ENCODE measurements at places on chromosomes 2 and 18.
A peak's percentile ranks its signal among the peaks of the same experiment; 100 is the strongest.

GRCh38 chr2:238423561-238424312 is 3.0 kb upstream of the ASB1 start:
- DNase-seq = no peak

GRCh38 chr2:147663962-147664361 is 180.9 kb upstream of the ACVR2A start:
- no peak for DNase-seq

DNA sequence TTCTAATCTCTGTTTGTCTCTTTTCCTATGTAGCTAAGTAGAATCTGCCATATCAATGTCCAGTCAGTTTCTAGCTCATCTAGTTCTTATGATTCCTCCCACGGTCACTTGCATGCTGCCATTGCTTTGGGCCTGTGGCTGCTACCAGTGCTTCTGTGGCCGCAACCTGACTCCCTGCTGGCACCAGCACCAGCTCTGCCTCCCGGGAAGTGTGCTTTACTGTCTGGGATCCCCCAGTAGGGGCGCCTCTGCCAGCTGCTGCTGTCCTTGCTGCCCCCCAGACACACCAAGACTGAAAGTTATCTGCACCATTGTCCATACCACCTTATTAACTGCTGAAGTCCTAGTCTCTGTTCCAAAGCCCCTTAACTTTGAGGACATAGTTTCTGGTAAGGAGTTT is 56.3 kb downstream of the RAPGEF4 start:
- DNase-seq = no peak

- DNase-seq = no peak
Observed at GRCh38 chr18:34742891-34743341, 32.8 kb downstream of the DTNA start.

GRCh38 chr2:146229508-146230155 is 1615.2 kb upstream of the ACVR2A start:
- no peak for DNase-seq

GRCh38 chr2:203685789-203686420 is 20.5 kb upstream of the CD28 start:
- DNase-seq = no peak

DNA sequence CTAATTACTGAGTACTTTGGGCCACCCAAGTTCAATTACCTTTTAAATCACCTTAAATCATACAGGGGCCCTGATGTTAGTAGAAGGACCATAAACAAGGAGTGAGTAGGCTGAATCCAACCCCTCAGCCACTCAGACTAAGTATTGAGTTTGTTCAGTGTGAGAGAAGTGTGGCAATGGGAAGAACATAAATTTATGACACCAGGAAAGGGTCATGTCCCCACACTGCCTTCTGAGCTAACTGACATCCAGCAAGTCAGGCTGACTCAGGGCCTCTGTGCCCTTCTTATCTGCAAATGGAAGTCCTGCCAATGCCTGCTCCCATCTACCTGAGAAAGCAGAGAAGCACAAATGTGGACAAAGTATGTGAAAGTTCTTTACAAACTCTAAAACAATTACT is 12.9 kb downstream of the PLEKHM3 start:
- DNase-seq = no peak

GRCh38 chr18:24398540-24398939 is 916 bp upstream of the OSBPL1A start:
- no peak for DNase-seq

DNA sequence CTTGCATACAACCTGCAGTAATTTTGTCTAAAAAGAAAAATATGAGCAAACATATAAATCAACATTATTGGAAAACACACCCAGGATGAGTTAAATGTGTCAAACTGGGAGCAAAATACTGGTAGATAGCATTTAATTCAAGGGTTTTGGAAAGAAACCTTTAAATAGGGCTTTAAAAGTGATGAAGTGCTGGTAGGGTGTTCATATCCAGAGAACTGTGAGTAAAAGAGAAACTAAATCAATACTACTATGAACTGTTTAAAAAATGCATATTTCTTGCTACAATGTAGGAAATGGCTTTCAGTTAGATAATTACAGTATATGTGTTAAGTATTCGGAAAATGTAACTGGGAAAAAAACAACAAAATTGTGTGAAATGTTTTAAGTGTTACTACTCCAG is 117.8 kb downstream of the ATAD2B start:
- DNase-seq = no peak

DNA sequence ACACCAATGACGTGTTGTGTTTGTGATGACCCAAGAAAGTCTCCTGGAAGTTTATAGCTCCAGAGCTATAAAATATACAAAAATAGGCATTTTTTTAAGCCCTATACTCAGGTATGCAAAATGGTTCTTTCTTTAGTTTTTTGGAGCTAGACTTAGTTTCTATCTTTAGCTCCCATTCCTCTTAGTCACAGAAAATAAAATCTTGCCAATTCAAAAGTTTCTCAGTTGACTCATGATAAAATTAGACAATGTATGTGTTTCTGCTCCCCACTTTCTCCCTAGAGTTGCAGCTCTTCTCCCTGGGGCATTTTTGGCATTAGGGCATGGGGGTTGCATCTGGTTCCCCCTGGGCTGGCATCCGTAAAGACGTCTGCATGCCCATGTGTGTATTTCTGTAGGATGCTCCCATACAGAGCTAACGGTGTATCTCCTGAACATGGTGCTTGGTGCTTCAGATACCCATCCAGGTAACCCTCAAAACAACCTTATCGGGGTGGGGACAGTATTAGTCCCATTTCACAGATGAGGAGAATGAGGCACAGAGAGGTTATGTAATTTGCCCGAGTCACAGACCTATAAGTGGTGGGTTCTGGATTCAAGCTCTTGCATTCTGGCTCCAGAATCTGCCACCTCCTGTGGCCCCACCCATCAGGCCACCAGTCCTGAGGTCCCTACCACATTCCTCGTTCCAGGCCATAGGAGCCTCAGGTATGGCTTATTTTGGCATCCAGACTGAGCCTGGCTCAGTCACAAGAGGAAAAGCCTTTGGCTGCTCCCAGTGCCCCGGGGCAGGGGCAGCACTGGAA is 43.1 kb upstream of the ASAP2 start:
- DNase-seq = no peak

- no peak for DNase-seq
Observed at GRCh38 chr2:70718241-70718640, 49.8 kb downstream of the ADD2 start.

- DNase-seq = no peak
Observed at GRCh38 chr2:190582019-190582418, 47.5 kb upstream of the NEMP2 start.

GRCh38 chr18:74500372-74500771 is 4.2 kb downstream of the CNDP2 start:
- DNase-seq = no peak

DNA sequence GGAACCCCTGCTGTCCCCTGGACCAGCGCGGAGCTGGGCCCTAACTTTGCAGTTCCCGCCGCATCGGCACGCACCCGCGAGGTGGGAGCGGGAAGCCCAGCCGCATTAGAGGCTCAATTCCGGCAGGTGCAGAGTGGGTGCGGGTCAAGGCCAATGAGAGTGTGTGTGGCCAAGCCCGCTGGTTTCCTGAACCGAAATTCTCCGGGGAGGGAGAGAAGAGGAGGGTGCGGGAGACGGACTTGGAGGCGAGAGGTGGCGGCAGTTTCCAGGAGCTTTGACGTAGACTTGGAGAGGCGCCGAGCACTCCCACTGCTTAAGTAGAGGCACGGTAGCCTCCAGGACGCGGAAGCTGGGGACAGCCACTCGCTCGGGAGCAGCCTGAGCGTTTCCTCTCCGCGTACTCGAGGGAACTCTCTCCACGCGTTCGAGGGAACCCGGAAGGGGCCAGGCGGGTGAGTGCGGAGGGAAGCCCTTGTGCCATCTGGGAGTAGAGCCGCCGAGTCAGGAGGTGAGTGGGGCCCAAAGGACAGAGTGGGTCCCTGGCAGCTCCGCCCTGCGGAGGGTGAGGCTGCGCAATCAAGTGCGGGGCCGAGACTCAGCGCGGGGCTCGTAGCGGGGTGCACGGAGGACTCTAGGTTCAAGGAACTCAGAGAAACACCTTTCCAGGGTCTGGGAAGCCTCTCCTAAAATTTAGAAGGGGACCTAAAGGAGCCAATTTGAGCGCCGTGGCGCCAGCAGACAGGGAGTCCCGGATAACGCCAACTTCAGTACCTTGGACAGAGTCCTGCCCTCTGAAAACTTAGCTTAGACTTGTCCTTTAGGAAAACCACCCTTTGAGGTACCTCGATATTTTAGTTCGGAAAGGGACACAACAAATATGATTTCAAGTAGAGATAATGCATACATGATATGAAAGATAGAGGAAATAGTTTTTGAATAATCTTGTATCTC is at the start of gene FAM237A:
Gene FAM237A, plus strand, starts transcription at position 413 of the 951 bp plus-strand sequence. CDS start 1,750 bp downstream, outside the sequence.
- DNase-seq = peak; percentile 78

DNA sequence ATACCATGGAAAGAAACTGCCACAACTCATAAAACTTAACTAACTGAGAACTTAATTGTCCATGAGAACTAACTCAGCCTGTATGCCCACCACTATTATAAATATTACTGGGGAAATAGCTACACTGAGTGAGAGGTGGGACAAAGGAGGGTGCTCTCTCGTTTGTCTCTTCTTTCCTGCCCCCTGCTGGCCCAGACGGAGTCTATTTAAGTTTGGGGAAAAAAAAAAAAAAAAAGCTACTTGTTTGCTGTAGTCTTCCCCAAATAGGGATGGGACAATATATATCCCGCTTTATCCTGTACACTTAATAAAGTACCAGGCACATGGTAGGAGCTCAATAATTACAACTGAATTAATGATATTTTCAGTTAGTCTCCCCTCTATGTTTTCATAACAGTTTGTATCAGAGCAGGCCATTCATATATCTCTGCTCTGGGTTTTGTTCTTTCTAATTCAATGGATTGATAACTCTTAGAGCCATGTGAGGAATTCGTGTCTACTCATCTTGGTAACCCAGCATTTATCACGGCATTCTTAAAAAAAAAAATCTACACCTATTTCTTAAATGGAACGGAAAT is 647.6 kb upstream of the PKDCC start:
- no peak for DNase-seq

DNA sequence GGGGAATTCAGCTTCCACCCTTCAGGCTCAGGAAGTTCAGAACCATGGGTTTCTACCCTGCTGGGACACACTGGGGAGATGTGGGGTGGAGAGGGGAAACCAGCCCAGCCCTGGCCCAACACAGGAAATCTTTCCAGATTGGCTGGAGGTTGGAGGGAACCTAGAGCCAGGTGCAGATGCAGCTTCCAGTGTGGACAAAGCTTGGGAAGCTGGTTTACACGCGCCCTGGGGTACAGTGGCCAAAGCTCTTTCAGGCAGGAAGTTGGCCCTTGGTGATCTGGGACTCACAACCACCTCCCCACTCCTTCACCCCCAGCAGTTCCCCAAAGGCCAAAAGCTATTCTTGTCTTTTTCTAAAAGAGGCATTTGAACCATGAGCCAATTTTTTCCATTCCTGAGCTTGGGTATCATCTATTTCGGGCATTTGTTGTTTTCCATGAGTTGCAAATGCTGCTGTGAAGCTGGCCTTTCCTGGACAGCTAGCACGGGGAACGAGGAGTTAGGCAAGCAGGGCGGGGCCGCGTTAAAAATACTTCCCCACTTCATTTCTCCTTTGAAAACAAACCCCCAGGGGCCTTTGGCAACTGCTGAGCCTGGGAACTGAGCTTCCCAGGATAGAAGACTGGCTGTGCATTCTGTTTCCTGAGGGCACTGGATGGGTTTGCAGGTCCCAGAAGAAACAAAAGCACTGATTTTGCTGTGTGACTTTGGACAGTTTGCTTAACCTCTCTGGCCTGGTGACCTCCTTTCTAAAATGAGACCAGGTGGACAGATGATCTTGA is 3.1 kb upstream of the ARID5A start:
- DNase-seq = peak; percentile 67

GRCh38 chr2:73033766-73034381 is 37.6 kb downstream of the SFXN5 start:
- no peak for DNase-seq

GRCh38 chr18:36348971-36349417 is 51.5 kb downstream of the FHOD3 start:
- no peak for DNase-seq

GRCh38 chr18:75209951-75210258 is 692 bp upstream of the TSHZ1 start:
- DNase-seq = no peak

- no peak for DNase-seq
Observed at GRCh38 chr2:72139471-72139873, 8.2 kb downstream of the CYP26B1 start.

- no peak for DNase-seq
Observed at GRCh38 chr2:538646-539045, 138.6 kb downstream of the TMEM18 start.

GRCh38 chr2:108314586-108315296 is 26.0 kb downstream of the SULT1C2 start:
- DNase-seq = no peak

DNA sequence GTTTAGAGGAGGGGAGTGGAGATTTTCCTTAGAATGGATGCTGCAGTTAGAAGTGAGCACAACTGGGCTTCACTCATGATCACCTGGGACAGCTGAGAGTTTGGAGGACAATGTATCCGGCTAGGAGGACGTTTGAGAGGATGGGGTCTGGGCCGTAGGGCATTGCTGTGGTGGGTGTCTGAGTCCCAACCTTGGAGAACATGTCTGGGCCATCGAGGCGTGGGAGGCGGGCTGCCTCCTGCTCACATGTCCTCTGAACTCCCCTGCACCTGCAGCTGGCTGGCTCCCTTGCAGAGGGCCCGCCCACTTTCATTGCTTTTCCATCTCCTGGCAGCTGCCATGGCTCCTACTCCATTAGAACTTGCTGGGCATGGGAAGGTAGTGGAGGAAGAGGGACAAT is 203.0 kb upstream of the PXDN start:
- DNase-seq = no peak

DNA sequence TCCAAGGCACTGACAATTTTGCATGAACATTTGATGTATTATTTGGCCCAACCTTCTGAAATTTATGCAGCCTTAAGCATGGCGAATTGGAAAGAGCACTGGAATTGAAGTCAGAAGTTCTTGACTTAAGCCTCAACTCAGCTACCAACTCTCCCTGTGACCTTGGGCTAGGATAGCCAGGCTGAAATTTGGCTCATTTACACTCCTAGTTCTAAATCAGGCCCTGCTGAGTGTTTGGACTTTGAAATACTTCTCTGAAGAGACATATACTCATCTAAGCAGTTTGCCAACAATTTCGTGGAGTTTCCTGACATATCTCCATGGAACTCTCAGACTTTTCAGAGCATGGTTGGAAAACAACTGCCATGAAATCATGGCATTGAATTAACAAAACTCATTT is 489.6 kb upstream of the PIK3C3 start:
- no peak for DNase-seq

GRCh38 chr18:24271381-24272228 is 126.0 kb downstream of the OSBPL1A start:
- peak; percentile 75 for DNase-seq

DNA sequence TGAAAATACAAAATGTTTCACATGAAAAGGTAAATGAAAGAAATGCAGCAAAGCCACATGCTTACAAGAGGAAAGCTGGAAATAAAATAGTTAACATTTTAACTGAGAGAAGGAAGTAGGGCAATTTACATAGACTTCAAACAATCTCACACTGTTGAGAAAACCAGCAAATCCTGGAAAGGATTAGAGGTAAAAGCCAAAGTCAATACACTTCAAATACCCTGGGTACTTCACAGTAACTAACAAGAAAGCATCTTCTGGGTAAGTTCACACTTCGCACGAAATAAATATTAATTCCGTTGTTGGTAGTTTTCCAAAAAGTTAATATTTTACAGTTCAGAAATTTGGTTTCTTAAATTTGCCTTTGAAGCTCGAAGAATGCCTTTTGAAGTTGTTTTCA is 3.5 kb upstream of the ERICH2 start:
- no peak for DNase-seq

All from muscle of arm (tissue), 14 donors.